NCI-H748 treated with DMSO at 0.1 percent for 48 hours (cell line): ENCODE measurements at places on chromosomes 12 and 14.

- no peak for DNase-seq
These were observed 476.6 kb downstream of the DIO2 start for GRCh38 chr14:79734656-79735055.

- no peak for DNase-seq
These were observed 225.3 kb upstream of the ATP2B1 start for GRCh38 chr12:89933911-89934310.

DNA sequence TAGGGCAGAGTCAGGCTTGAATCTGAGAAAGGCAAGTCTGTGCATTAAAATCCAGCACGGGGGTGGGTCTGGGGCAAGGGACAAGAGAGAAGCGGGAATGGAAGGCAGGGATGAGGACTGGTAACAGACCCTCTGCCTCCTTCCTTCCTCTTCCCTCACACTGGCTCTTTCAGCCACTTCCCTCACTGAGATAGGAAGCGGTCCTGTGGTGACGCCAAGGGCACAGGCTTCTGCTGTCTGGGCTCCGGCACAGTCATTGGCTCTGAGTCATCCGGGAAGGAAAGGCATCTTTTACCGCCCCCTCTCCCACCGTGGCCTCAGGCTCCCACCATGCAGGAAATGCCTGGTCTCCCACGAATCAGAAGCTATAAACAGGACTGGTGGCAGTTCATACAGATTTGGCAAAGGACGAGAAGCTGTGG, 70.2 kb downstream of the ETV6 start:
- DNase-seq = no peak

DNA sequence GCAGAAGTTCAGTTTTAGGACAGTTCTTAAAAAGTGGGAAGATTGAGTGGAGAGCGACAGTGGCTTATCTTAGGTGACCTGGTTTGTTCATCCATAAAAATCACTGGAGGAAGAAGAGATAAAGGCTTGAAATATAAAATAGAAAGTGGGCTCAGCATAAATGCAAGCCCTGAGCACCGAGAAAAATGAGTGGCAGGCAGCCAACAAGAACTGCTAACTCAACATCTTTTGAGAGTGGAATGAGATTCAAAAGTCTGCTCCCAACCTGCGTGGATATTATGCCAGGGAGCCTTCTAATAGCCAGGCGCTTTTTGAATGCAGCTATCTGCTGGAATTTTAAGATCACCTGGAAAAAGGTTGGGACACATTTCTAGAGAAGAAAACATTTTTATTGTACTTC, 666.5 kb downstream of the FLRT2 start:
- no peak for DNase-seq

GRCh38 chr14:95431199-95432143, 85.0 kb downstream of the SYNE3 start:
- no peak for DNase-seq

DNA sequence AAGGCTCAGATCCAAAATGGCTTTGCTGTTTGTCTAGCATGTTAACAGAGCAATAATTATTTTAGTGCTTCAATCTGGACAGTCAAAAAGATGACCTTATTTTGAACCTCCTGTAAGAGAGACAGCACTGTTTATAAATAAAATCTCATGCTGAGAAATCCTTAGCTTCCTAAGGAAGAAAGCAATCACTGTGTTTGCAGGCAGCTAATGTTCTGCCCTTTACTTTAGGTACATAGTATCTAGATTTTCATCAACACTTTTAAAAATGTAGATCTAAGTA, 105.3 kb downstream of the PRKD1 start:
- DNase-seq = no peak

DNA sequence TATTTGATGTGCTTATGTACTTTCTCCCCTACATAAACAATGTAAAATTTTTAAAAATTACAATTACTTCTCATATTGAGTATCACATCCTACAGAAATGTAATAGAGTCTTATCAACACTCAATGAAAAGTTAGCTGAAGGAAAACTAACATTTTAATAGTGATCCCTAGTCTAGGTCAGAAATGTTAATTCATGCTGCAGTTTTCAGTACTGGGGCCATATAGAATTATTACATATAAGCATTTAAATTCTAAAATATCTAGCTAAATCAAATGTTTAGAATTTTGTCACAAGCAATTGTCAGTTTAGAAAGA, 37.8 kb downstream of the SLC6A15 start:
- DNase-seq = no peak

DNA sequence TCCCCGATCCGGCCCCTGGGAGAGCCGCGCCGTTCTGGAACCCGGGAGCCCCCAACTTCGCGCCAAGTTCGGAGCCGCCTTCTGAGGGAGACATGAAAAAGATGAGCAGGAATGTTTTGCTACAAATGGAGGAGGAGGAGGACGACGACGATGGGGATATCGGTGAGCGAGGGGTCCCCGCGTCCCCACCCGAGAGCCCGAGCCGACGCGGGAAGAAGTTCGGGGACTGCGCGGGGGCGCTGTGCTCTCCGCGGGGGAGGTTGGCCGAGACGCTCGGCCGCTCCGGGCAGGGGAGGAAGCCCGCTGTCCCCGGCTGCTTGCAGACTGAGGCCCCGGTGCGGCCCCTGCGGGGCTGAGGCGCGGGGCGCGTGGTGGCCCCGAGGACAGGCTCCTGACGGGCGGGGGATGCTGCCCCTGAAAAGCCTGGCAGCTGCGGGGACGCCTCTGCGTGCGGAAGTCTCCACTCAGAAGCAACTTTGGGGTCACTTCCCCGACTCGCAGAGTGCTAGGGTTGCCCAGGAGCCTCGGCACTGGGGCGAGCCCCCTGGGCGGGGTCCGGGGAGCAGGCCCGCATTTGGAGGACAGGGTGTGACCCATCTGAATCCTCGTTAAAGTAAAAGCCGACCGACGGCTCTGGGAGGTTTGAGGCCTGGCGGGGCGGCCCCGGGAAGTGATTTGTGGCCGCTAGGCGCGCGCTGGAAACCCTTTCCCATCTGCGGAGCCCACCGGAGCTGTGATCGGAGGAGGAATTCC, 511 bp downstream of the ANO6 start:
- peak; percentile 11 for DNase-seq

GRCh38 chr14:92892589-92892988, 30.4 kb upstream of the CHGA start:
- DNase-seq = no peak

DNA sequence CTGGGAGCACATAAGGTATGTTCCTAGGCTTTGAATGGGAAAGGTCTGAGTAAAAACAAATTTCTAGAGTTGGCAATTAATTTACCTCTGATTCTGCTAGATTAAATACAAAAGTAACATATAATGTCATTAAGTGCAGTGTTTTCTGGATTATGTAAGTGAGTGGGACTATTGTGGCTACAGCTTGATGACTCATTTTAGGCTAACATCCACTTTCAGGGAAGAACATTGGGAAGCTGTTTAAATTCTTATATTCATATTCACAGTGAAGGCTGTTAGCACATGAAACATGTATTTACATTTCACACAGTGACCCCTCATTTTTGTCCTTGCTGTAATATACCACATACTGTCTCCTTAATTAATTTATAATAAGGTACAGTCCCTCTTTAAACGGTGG, 13.2 kb upstream of the BMAL2 start:
- no peak for DNase-seq

DNA sequence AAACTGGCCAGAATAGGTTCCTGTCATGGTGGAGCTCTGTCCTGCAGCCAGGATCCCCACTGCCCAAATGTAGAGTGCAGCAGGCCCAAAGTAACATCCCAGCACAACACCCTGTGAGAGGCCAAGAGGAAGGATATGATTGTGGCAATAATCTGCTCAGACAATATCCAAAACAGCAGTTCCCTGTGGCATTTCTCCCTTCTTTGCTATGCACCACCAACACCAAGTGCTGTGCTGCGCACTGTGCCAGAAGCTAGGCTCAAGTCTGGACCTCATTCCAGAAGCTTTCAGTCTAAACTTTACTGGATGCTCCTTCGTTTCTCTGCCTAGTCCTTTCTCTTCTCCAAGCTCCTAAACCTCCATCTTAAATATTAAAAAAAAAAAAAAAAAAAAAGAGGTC, 33.4 kb downstream of the SLC11A2 start:
- DNase-seq = no peak

GRCh38 chr14:65229748-65230728, 127.7 kb upstream of the MAX start:
- DNase-seq = peak; percentile 94

DNA sequence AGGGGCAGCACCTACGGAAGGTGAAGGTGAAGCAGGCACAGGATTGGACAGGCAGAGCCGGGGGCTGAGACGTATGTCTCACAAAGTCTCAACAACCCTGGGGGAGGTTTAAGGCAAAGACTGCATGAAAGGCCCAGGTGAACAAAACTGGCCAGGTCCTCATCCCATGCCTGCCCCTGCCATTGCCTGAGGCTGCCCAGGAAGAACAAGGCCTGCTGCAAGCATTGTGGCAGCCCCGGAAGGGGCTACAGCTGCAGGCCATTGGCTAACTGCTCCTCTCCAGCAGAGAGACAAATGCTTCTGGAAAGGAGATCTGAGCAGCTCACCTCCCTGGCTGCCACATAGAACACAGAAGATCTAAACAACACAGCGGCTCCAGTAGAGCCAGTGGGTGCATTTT, 20.4 kb upstream of the TMEM179 start:
- no peak for DNase-seq

DNA sequence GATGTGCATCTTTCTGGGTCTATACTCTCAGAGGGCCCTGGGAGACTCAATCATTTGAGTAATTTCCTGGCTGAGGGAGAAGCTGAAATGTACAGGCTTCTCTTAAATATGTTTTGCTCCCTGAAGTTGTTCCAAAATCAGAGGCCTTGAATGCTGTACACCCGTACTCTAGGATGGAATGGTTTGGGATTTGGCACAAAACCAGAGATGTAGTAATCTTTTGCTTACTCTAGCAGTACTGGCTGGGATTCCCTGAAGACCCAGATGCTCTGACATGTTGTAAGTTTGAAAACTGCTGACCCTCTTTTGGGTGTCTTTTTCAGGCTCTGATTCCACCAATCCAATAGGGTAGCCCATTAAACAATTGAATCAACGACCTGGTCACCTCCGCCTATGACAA, 10.4 kb downstream of the ACACB start:
- DNase-seq = no peak

- DNase-seq = no peak
These were observed 40.2 kb downstream of the DACT1 start for GRCh38 chr14:58677996-58678395.

DNA sequence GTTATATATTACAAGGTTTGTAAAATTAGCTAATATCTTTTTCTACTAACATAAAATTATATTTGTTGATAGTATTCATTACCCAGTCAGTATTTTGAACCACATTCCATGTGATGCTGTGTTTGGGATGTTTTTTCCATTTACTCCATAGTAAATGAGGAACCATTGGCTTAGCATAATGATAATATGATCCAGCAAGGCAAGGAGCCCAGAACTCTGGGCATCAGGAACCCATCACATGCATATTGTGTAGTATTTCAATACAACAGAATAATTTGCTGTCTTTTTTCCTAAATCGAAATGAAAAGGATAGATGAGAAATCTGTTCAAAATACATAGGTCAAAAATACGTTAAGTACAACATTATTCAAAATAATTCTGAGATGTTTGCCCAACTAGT, 48.7 kb upstream of the GARIN2 start:
- no peak for DNase-seq

DNA sequence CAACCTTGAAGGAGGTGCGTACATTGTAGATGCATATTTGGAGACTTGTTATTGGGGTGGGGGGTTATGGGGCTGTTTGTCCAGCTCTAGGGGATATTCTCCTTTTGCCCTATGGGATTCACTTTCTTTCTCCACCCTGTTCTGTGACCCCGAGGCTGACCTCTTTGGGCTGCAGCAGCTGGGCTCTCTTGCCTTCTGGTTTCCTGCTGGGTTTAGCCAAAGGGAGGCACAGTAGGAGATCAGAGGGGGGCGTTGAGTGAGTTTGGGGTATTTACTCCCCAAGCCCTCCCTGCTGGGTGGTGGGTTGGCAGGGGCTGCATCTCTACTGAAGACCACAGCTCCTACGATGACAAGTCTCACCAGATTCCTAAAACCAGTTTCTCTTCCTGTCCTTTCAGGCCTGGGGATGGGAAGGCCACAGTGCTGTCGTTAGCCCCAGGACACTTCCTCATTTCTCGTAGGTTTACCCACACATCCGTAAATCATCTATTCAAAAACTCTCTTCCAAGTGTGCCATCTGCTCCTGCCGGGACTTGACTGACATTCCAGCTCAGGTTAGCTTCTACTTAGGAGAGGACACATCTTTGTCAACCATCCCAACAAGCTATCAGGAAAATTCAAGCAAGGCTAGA, 127.1 kb downstream of the TMEM30B start:
- no peak for DNase-seq

GRCh38 chr12:87988534-87988933, 40.7 kb downstream of the C12orf50 start:
- no peak for DNase-seq

GRCh38 chr12:67698672-67699581, 50.4 kb downstream of the DYRK2 start:
- DNase-seq = no peak

DNA sequence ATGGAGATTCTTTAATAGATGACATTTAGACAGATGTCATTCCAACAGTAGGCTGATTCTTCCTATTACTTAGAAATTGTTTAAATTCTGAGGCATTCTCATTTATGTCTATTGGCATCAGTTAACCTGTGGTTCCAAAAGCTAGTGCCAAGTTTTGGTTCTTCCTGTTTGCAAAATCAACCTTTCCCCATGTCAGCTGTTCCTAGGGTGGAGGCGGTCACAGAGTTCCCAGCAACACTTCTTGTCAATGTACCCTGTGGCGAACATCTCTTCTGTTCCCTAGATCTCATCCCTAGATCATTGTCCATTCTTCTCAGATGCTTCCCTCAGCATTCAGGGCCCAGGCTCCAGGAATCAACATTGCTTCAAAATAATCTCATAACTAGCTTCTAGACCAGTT, 140.9 kb downstream of the PHLDA1 start:
- DNase-seq = no peak

GRCh38 chr12:28308891-28309290, 118.6 kb downstream of the CCDC91 start:
- no peak for DNase-seq

DNA sequence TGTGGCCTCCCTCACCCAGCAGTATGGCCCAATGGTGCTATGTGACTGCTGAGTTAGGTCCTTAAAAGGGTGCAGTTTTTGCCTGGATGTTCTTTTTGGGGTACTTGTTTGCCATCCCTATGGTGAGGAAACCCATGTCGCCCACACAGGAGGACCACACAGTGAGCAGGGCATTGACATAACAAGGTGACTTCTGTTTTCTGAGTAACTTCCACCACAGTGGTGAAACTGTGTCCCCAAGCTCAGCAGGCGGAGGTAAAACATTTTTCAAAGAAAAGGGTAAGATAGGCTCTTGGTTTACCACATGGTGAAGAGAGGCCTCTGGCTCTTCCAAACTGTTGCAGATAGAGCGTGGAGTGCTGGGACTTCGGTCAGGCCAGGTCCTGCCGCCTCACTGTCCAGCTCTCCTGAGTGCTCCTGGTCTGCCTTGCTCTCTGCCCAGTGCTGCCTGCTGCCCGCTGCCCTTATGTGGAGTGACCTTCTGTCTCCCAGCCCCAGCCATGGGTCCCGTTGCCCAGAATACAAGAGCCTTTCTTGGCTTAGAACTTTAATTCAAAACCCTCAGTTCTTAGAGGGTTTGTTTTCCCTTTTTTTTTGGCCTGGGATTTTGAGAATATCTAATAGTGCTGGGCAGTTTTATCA, 54.0 kb downstream of the TRAF3 start:
- DNase-seq = no peak

GRCh38 chr12:92288561-92288960, 142.9 kb upstream of the BTG1 start:
- DNase-seq = no peak
